SJSA1 (cell line): ENCODE measurements at places on chromosomes 1 and 21.
A peak's percentile ranks its signal among the peaks of the same experiment; 100 is the strongest.

GRCh38 chr1:56477164-56478111 lies 101.9 kb downstream of the PLPP3 start:
- DNase-seq: peak; percentile 82

DNA sequence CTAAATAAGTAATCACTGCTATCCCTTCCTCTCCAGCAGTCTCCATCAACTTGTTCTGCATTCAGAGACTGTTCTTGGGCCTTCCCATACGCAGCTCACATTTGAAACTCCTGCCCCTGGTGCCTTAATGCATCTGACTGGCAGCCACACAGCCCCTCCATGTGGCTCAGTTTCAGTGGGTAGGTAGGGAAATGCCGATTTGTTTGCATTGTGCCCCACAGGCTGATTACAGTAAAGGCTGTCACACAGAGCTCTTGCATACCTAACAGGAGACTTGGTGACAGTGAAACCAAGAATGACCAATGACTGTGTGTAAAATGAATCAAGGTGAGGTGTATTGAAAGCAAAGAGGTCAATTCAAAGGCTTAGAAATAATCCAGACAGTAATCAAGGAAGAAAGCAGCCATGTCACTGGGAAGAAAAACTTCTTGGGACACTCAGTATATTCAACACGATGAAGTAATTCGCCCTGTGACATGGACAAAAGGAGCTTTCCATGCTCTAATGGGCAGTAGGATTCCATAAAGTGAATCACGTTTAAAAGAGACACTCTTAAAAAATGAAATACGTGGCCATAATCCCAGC lies 12.7 kb upstream of the B3GALNT2 start:
- no peak for DNase-seq

- DNase-seq: no peak
These were observed 54.9 kb upstream of the S1PR1 start for GRCh38 chr1:101181930-101182329.

- peak; percentile 15 for DNase-seq
These were observed 37.1 kb upstream of the NBL1 start for GRCh38 chr1:19606817-19607642.

DNA sequence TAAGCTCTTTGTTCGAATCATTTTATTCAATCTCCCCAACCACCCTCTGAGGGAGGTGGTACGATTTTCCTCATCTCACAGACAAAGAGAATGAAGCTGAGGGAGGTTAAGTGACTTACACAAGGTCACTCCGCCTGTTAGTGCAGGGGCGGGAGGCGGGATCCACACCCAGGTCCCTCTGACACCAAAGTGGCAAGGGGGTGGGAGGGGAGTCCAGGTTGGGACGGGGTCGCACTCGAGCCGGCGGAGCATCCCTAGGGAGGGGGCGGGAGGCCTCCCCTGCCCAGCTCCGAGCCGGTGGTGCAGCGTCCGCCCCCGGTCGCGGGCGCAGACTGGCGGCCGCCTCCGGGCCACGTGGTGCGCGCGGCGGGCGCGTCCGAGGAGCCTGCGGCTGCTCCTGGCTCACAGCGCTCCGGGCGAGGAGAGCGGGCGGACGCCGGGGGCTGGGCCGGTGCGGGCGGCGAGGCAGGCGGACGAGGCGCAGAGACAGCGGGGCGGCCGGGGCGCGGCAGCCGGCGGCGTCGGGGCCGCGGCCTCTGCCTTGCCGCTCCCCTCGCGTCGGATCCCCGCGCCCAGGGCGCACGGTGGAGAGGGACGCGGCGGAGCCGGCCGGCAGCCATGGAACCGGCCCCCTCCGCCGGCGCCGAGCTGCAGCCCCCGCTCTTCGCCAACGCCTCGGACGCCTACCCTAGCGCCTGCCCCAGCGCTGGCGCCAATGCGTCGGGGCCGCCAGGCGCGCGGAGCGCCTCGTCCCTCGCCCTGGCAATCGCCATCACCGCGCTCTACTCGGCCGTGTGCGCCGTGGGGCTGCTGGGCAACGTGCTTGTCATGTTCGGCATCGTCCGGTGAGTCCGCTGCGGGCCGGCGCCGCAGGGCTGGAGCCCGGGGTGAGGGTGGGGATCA lies at the start of gene OPRD1:
Gene OPRD1, plus strand, starts transcription at position 405 of the 903 bp plus-strand sequence. Its CDS starts 214 bp downstream, at position 619.
- DNase-seq: peak; percentile 26

- DNase-seq: no peak
These were observed 564.2 kb downstream of the PTPRU start for GRCh38 chr1:29800522-29800956.

- no peak for DNase-seq
These were observed 38.7 kb downstream of the SLC9A1 start for GRCh38 chr1:27116232-27116631.

GRCh38 chr1:174200746-174201145 lies 41.4 kb downstream of the RABGAP1L start:
- no peak for DNase-seq

GRCh38 chr1:59180735-59181134 lies 116.2 kb upstream of the FGGY start:
- no peak for DNase-seq

DNA sequence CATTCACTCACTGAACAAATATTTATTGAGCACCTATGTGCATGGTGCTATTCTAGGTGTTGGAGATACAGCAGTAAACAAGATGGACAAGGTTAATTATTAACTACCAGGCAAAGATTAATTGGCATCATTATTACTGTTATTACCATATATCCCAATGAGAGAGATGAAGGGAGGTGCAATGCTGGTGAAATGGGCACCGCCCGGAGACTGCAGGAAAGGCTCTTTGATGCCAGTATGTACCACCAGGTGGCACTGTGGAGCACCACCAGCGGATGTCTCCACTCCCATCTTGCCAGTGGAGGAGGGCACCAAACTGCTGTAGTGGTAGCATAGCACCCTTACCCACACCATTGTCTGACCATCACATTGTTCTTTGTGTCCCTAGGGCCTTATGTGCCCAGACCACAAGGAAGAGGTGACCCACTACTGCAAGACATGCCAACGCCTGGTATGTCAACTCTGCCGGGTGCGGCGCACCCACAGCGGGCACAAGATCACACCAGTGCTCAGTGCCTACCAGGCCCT lies 3.0 kb downstream of the TRIM46 start:
- peak; percentile 86 for DNase-seq

DNA sequence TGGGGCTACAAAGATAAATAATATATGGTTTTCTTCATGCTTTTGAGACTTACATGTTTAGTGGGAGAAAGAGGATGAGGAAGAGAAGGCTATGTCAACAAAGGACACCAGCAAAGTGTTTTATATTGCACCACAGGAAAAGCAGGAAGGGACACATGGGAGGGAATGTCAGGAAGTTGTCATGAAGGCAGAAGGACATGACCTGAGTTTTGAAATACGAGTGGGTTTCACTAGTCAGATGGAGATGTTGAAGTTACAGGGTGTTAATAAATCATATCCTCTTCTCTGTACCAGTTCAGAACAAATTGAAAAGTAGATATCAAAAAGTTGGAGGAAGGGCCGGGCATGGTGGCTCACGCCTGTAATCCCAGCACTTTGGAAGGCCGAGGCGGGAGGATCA lies 18.2 kb upstream of the AGO1 start:
- DNase-seq: no peak

DNA sequence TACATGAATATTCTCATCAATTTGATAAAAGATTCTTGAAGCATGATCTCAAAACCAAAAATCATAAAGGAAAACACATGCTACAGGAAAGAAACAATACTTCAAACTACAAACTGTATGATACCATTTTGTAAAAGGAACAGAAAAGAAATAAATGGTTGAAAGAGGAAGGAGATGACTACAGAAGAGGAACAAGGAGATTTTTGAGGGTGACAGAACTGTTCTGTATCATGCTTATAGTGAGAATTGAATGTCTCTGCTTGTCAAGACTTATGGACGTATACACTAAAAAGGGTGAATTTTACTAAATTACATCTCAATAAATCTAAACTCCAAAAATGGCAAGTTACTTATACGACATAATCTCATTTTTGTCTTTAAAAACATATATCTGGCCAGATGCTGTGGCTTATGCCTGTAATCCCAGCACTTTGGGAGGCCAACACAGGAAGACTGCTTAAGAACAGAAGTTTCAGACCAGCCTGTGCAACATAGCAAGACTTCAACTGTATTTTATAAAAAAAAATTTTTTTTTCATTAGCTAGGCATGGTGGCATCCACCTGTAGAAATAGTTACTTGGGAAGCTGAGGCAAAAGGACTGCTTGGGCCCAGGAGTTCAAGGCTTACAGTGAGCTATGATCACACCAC lies 125.4 kb downstream of the EIF4G3 start:
- DNase-seq: no peak

GRCh38 chr1:18192974-18193373 lies 85.4 kb downstream of the IGSF21 start:
- DNase-seq: no peak

DNA sequence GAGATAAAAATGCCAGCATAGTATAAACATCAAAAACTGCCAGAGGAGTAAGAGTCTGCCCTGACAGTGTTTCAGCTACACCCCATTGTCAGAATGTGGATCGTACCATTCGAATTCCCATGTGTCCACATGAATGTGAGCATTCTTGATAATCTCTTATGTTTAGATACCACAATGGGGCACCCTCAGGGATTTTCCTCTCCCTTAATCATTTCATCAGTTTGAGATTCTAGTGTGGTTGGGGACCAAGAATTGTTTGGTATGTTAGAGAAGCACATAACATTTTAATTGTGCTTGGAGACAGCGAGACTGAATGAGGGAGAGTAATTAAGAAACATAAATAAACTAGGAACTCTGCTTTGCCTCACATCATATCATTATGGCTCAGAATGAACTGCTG lies 120.2 kb downstream of the ZC3H11B start:
- no peak for DNase-seq

DNA sequence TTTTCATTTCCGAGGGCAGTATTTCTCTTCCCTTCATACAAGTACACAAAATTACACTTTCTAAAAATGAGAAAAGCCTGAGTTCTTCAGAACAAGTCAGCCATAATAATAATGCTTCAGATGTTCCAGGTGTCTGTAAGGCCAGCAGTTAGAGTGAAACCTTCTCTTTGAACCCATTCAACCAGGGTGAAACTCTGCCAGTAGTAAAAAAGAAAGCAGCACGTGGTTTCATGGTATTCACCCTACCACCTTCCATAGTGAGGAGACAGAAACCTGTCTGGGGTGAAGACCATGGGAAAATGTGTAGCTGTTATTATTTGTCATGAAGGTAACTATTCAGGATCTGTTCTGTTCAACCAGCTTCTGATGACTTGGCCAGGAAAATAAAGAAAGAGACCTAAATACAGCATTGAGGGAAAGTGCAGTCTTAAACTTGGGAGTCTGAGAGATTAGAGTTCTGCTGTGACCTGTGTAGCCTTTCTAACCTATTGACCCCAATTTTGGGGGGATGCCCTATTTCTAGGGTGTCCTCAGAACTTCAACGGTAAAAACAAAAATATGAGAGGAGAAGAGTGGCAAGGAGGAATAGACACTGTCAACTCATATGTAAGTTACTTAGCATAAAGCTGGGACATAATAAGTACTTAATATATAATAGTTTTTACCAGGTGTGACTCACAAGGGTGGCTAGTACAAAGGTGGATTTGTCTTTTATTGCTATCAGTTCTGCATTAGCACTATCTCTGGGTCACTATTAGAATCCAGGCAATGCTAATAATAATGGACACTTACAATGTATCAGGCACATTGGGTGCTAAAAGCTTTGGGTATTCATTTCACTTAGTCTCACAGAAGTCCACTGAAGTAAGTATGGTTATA lies 70.0 kb upstream of the TNFSF4 start:
- DNase-seq: no peak

GRCh38 chr1:47936916-47937551 lies 60.2 kb downstream of the TRABD2B start:
- no peak for DNase-seq

DNA sequence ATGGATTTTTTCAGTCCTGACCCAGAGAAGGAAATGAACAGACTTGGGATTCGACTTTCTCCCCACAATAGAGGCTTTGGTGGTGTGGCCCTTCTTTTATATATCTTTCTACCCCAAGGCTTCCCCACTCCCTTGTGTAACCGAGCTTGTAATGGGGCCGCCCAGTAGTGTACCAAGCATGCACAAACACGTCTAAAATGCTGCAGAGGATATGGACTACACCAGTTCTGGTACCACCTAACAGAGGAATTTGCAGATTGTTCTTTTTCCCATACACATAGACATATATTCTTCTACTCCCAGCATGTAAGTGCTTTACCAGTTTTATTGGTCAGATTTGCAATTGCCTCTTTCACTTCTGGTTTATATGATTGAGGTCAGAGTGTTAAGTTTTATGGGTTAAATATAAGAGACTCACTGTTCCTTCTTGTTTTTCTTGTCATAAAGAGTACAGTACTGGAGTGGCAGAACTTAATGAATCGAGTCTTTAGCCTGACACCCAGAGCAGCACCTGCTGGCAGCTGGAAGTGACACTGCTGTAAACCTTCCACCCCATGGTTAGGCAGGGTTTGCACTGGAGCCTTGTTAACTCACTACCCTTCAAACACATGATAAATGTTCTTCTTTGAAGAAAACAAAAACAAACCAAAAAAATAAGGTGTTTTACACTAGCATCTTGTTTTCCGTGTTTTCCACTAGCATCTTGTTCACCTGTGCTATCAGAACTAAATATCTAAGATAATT lies 198.6 kb downstream of the PTPRC start:
- no peak for DNase-seq

- DNase-seq: no peak
These were observed 118.0 kb upstream of the PAXBP1 start for GRCh38 chr21:32889596-32889995.

DNA sequence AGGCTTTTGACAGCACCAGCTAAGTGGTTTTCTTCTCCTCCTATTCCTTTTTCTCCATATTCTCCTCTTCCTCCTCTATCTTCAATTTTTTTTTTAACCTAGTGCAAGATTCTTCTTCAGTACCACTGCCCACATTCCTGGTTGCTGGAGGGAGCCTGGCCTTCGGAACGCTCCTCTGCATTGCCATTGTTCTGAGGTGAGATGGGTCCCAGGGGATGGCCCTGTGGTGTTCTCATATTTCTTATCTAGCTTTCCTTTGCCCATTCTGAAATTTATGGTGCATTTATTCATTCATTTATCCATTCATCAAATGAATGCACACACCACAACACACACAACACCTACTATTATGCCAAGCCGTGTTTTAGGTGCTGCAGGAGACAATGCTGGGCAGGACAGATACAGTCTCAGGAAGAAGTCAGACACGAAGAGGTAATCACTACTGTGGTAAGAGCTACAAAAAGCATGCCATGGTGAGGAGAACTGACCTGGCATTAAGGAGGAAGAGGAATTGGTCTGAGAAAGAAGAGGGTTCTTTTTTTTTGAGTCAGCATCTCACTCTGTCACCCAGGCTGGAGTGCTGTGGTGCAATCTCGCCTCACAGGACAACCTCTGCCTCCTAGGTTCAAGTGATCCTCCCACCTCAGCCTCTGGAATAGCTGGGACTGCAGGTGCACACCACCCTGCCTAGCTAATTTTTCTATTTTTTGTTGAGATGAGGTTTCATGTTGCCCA lies 47.5 kb upstream of the TDRD10 start:
- DNase-seq: no peak

- peak; percentile 96 for DNase-seq
These were observed at the start of gene CNN3 for GRCh38 chr1:94926915-94927404. Gene CNN3 (minus strand): TSS chr1:94927110. CDS start chr1:94926894, 216 bp downstream.

DNA sequence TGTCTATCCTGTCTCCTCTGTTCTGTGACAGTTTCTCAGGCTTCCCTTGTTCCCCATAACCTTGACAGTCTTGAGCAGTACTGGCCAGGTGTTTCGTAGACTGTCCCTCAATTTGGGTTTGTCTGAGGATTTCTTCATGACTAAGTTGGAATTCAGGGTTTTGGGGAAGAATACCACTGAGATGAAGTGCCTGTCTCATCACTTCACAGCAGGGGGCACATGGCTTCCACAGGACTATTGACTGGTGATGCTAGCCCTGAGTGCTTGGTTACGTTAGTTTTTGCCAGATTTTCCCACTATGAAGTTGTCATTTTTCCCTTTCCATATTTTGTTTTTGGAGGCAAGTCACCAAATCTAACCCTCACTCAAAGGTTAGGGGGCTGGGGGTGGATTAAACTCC lies 45.7 kb downstream of the CDCP2 start:
- DNase-seq: peak; percentile 41
